SK-N-SH treated with all-trans-retinoic acid at 6 μM for 48 hours (cell line): ENCODE measurements at places on chromosomes 3 and 15.

GRCh38 chr15:38069511-38070011, 135.1 kb downstream of the TMCO5A start:
- peak; percentile 79 for ATAC-seq

- no peak for ATAC-seq
Observed at GRCh38 chr15:74165461-74165860, 8.0 kb upstream of the ISLR start.

- no peak for ATAC-seq
Observed at GRCh38 chr3:160673188-160673587, 3.8 kb upstream of the ARL14 start.

DNA sequence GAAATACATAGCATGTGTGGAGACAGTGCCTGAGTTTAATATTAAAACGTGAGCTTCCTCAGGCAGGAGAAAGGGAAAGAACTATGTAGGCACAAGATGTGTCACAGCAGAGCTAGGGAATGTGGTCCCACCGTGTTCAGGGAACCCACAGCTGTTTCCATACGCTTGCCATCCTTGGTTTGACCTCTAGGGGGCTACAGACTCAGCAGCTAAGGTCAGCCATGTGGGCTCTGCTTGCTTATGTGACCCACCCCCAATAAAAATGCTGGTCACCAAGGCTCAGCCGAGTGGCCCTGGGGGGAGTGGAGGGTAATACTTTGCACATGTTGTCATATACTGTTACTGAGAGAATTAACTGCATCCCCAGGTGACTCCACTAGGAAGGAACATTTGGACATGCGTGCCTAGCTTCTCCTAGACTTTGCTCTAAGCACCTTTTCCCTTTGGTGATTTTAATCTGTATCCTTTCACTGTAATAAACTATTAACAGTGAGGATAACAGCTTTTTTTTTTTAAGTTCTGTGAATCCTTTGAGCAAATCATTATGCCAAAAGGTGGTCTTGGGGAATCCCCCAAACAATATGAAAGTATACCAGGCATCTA, 3.3 kb downstream of the TUBGCP5 start:
- ATAC-seq: peak; percentile 10; the same call in 1 of the 3 replicates

GRCh38 chr3:33758864-33759263, 39.6 kb upstream of the PDCD6IP start:
- no peak for ATAC-seq

DNA sequence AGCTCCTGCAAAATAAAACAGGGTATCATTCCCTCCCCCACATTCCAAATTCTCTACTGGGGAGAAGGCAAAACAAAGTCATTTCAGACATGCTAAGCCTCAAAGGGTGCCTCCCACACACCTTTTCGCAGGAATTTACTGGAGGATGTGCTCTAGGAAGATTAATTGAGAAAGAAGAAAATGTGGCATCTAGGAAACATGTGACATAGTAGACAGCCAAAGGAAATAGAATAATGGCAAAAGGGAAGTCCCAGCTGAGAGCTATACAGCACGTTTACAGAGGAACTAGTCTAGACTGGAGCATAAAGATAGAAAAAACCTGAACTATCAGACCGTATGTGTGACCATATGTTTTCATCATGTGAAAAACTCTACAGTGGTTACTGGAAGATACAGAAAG, 58.8 kb upstream of the MELTF start:
- no peak for ATAC-seq

- ATAC-seq: no peak
Observed at GRCh38 chr3:169931747-169932520, 20.6 kb downstream of the SAMD7 start.

- peak; percentile 54 for ATAC-seq
Observed at GRCh38 chr3:11642431-11643191, 1.1 kb downstream of the VGLL4 start.

DNA sequence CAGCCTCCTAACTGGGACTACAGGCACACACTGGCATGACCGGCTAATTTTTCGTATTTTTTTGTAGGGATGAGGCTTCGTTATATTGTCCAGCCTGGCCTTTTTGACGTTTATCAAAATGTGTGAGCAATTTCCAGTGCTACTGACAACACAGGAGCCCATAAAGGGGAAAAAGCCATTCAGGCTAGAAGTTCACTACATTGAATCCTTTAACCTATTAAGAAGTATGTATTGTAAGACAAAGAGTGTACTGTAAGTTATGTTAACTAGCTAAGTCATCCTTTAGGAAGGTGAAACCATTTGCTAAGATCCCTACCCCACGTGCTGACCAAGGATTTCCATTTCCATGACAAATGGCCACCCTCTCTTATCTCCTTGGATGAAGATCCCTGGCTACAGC, 156.8 kb downstream of the FOXB1 start:
- ATAC-seq: no peak

- ATAC-seq: no peak
Observed at GRCh38 chr15:39056357-39056756, 491.7 kb upstream of the RASGRP1 start.

DNA sequence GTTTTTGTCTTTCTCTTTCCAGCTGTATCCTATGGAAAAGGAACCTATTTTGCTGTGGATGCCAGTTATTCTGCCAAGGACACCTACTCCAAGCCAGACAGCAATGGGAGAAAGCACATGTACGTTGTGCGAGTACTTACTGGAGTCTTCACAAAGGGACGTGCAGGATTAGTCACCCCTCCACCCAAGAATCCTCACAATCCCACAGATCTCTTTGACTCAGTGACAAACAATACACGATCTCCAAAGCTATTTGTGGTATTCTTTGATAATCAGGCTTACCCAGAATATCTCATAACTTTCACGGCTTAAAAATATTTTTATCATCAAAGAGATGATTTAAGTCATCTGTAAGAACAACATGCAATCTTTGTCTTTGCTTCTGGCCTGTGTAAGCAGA, 44.9 kb upstream of the PARP14 start:
- no peak for ATAC-seq

DNA sequence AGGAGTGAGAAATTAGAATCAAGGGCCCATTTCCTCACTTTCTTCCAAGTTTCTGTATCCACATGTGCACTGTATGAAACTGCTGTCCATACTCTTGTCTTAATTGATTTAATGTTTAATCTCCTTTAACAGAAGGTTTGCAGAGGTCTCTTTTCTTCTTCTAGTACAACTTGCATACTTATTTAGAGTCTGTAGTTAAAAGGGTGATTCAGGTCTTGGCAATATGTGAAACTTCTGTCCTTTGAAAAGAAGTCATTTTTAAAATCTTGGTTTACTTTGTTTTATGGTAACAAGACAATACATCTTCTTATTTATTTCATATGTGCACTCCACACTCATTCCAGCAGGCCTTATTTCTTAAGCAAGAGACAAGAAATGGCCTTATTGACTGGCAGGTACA, 25.8 kb downstream of the TMEM45A start:
- ATAC-seq: peak; percentile 60; the same call in 2 of the 3 replicates

DNA sequence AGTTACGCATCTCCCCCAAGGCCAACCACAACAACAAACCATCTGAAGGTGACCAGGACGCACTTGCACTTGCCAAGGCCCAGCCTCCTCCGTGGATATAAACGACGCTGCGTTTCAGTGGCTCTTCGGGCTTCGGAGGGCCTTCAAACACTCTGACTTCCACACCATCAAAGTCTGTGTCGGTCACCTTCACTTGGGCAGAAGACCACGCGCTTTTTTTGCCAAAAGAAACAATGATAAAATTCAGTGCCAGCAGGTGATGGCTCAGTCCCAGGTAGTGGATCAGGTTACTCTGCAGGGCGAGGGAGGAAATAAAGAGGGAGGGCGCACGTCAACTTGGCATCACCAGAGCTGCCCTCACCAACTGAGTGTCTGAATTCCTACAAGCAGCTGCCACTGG, 63.0 kb downstream of the NCEH1 start:
- ATAC-seq: no peak

GRCh38 chr15:38745126-38745525, 180.5 kb upstream of the RASGRP1 start:
- ATAC-seq: no peak

DNA sequence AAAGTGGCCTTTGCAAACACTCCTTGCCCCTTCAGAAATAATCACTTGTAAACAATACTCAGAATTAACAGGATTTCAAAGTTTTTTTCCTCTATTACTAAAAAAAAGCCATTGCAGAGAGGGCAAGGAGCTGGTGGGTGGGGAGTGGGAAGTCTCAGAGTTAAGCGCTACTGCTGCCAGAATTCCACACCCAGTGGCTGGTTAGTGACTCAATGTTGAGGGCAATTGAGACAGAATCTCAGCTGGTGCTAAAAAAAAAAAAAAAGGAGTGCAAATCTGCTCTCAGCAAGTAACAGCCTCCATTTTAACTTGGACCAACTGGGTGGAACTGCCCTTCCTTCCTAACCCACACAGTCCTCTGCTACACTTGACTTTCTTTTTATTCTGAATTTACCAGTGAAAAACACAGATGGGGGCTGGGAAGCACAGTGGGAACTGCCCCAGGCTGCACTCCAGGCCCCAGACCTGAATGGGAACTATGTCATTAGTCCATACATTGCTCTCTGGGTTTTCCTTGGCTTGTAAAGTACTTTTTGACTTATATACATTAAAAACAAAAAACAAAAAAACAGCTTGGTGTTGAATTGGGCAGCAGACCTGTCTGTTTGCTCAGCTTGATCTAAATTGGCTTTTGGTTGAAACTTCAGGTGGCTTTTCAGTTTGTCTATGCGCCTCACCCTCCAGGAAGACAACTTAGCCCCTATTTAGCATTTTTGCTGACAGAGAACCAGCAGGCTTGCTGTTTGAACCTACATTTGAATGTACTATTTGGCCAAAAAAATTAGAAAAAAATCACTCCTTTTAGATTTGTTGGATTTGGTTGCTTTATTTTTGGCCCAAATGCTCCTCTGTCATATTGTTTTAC, 357.8 kb upstream of the TBL1XR1 start:
- no peak for ATAC-seq

DNA sequence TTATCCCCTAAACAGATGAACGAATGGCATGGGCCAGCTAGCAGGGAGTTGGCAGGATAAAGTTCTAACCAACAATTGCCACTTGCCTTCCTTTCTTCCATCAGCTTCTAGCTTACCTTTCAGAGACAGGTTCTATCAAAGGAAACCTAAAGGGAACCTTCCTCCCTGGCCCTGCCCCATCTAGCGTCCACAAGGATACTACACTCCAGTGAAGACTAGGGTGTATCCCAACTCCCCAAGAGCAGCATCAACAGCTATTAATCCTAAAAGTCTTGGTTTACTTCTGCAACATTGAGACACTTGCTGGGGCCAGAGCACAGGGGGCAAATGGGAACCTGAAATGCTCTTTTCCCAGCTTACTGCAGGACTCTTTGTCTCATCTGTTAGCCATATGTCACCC, 37.0 kb upstream of the TMC3 start:
- no peak; the same call in 2 of the 3 replicates for ATAC-seq

- ATAC-seq: no peak
Observed at GRCh38 chr3:146241523-146242240, 9.2 kb downstream of the PLSCR4 start.

- ATAC-seq: no peak
Observed at GRCh38 chr3:102485701-102486100, 50.9 kb downstream of the ZPLD1 start.

DNA sequence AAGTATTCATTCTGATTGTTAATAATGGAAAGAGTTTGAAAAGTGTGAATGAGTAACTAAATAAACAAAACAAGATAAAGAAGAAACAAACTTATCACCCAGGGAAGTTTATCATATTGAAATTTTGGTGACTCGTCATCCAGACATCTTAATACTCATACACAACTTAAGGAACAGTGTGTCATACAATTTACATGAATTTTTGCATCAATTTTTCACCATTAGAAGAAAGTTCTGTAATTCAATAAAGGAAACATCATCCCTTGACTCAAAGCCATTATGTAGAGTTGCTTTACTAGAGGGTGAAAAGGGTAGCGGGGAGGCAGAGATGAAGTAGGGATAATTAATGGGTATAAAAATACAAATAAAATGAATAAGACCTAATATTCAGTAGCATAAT, 536.2 kb downstream of the GRM7 start:
- no peak for ATAC-seq

DNA sequence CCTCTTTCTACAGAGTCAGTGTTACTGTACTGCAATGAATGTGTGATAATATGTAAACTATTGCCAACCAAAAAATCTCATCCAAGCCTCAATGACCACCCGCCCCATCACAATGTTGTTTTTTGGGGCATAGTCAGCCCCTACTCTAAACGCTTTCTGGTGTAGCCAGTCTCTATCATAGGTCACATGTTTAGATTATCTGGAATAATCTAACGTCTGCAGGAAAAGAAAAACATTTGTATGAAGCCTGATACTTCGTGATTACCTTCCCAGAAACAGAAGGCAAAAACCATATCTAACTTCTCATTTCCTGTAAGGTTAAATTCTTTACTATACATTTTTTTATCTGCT, 1331.8 kb upstream of the GBE1 start:
- no peak for ATAC-seq

DNA sequence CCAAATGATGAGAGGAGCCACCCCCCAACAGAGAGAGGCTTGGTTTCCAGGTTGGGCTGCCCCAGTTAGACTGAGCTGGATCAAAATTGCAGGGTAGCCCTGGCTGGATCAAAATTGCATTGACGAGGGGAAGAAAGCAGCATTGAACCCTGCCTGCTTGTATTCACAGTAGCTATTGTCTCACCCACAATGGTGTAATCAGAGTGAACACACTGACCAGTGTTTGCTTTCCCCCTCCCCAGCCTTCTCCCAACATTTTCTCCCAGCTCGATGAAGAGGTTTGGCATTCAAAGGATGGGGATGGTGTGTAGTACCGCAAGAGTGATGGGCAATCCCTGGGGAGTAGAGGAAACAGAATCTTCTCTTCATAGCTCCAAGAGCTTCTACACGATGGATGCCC, 223.8 kb downstream of the ADAMTS9 start:
- no peak for ATAC-seq

DNA sequence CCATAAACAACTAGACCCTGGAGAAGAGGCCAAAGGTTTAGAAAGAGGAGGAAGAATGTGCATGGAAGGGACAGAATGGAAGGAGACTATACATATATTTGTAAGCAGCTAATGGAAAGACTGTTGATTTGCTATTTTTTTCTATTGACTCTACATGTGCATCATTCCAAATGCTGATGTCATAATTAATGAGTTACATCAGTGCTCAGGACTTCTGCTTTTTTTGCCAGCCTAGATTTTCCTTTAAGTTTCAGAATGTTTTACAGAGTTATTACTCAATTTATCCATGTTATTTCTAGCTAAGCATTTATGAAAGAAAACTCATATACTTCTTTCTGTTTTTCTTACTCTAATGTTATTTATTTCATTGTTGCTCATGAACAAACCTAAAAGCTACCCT, 62.6 kb upstream of the VGLL3 start:
- no peak for ATAC-seq

- ATAC-seq: no peak
Observed at GRCh38 chr3:173755161-173755560, 357.6 kb downstream of the NLGN1 start.
